Dermis microvascular lymphatic vessel endothelial cell (primary cell): ENCODE measurements at places on chromosomes 5 and 9. TPM values are rescaled to one million over a fixed set of nuclear protein-coding genes. Genes with fewer than 3 reads are reported as not detected.
A peak's percentile ranks its signal among the peaks of the same experiment; 100 is the strongest.

GRCh38 chr5:5983261-5983980 lies 394.9 kb downstream of the MED10 start:
- no peak for DNase-seq

DNA sequence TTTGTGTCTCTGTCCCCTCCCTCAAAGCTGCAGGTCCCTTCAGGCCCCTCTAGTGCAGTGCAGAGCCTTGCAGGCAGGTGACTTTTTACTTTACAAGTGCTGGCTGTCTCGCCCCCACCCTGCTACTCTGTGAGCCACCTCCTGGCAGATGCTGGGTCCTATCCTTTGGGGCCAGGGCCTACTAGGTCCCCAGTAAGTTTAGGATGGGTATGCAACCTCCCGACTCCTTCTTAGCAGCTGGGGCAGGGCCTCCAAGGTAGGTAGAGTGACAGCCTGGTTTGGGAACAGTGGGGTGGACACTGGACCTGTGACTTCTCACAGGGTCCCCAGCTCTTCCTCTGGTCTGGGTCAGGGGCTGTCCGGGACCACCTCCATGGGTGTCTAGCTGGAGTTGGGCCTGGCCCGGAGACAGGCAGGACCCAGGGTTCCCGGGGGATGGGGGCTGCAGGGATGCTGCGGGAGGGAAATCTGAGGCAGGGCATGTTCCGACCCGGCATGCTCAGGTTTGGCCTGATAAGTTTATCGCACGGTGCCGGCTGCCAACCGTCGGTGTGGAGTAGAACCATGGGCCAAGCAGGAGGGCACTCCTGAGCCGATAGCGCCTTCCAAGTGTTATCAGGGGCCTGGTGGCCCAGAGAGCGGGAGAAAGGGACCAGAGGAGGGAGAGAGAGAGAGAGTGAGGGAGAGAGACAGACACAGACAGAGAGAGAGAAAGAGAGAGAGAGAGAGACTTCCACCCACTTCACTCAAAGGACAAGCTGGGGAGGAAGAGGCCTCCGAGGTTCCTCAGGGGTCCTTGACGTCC lies 20.5 kb downstream of the GFI1B start:
- no peak for DNase-seq

DNA sequence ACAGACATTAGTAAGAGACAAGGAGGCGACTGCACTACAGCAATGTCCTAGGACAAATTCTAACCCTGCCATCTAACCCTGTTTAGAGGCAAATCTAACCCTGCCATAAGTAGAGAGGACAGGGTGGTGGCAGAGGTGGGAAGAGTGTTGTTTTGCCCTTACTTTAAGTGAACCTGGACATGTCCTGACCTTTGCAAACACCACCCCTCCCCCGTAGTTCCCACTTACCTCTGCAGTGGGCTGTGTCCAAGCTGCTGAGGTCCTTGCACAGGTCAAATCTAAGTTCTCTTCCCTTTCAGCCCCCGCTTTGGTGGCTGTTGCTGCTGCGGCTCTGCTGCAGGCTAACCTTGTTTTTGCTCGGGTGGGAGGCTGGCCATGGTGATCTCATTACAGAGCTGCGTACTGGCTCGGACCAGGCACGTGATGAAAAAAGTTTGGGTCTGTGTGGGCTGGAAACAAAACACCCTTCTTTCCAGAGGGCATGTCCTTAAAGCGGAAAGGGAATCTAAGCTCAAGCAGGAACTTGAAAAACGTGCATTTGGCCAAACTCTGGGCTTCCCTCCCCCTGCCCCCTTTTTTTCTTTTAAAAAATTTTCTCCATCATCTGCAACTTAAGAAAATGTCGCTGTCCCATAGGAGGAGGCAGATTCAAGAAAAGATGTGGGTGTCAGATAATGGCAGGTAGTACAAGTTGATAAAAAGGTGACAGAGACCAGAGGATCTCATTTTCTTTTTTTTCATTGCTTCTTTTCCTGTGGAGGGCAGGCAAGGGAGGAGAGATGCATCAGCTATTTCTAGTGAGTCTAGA lies at the start of gene FAXDC2:
FAXDC2 (minus strand) TSS at position 349 of the 808 bp plus-strand sequence. CDS start 12,425 bp downstream, outside the sequence.
- DNase-seq, result peak; percentile 80

GRCh38 chr5:111550282-111551020 lies 38.1 kb upstream of the STARD4 start:
- DNase-seq, result peak; percentile 32

DNA sequence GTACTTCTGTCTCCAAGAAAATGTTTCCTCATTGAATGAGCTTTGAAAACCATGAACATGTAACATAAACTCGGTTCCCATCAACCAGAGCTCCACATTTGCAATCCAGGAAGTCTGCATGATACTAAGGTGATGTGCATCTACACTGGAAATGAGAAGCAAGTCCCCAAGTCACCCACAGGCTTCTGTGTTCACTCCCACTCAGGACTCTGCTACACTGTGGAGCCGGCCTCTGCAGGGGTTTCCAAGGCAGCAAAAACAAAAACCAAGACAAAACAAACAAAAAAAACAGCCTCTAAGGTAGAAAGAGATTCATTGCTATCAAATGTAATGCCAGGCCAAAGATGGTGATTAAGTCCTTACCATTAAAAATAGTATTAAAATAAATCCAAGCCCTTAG lies 593.7 kb downstream of the IRX1 start:
- DNase-seq, result no peak

GRCh38 chr9:16543686-16544085 lies 326.8 kb downstream of the BNC2 start:
- DNase-seq, result peak; percentile 21

- peak; percentile 40 for DNase-seq
Measured at GRCh38 chr9:110623462-110624025, 44.0 kb upstream of the SVEP1 start.

DNA sequence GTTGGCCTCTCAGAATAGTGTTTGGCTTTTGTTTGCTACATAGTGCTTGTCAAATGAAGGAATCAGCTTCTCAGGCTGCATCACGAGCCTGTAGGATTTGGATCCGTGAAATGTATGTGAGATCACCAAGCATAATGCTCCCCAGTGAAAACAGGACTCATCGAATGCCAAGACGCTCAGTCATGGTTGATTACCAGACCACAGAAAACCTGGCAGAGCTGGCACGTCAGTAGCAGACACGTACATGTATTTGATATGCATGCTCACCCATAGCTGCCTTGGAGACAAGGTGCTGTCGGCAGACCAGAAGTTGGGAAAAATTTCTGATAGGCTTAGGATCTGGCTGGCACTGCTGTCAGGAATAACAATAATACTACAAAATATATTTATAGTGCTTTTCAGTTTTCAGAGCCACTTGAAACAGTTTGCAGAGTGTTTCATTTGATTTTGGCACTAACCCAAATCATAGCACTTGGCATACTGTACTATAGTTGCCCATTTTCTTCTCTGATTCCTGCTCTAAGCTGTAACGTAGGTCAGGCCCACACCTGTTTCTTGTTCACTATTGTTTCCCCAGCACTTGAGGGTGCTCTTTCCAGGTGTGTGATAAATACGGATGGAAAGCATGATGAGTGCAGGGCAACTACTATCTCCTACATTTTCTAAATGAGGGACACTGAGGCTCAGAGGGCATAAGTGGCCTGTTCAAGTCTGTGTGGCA lies 226.1 kb downstream of the NR3C1 start:
- DNase-seq, result no peak

DNA sequence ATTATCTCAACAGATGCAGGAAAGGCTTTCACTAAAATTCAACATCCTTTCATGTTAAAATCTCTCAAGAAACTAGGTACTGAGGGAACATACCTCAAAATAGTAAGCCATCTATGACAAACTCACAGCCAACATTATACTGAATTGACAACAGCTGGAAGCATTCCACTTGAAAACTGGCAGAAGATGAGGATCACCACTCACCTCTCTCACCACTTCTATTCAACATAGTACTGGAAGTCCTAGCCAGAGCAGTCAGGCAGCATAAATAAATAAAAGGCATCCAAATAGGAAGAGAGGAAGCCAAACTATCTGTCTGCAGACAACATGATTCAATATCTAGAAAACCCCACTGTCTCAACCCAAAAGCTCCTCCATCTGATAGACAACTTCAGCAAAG lies 203.6 kb upstream of the GRAMD2B start:
- no peak for DNase-seq

- no peak for DNase-seq
Measured at GRCh38 chr5:142561029-142561428, 124.9 kb downstream of the FGF1 start.

GRCh38 chr9:75612754-75613153 lies 277.7 kb upstream of the PCSK5 start:
- no peak for DNase-seq

DNA sequence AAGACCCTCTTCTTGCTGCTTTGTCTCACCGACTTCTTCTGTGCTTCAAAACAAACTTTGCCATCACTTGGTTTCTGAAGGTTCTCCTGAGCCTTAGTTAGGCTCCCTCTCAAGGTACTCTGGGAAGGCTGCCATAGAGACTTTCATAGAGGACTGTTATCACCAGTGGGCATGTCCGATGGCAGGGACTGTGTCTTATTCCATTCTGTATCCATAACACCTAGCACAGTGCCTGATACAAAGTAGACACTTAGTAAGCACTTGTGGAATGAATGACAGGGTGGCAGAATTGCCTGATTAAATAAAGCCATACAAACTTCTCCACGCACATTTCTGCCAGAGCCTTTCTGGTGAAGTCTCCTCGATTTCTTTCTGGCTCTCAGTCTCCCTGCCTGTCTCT lies 32.7 kb downstream of the AGXT2 start:
- no peak for DNase-seq

DNA sequence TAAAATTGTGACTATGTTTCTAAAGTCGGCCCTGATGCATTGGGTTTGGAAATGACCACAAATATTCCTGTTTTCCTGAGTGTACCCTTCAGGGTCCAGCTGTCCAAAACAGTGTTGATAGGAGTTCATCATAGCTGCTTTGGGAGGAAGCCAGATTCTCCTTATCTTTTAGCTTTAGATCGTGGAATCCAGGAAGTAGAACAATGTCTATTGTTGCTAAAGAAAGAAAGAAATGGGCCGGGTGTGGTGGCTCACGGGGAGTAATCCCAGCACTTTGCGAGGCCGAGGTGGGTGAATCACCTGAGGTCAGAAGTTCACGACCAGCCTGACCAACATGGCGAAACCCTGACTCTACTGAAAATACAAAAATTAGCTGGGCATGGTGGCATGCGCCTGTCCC lies 9.5 kb downstream of the CAVIN4 start:
- DNase-seq, result peak; percentile 94

- no peak for DNase-seq
Measured at GRCh38 chr9:3721096-3721495, 195.3 kb upstream of the RFX3 start.

GRCh38 chr5:58901271-58901670 lies 318.4 kb downstream of the RAB3C start:
- no peak for DNase-seq

Gene DOK3
- total RNA-seq, result 2.8 and 4.4 TPM in 2 replicates

Gene PCBD2
- 4.2 and 4.7 TPM in 2 replicates for total RNA-seq

Gene ADAMTS16
- under 0.01 TPM in 1 of 2 replicates, not detected in the other for total RNA-seq

Gene ACTBL2
- not detected in 2 replicates for total RNA-seq

Gene URM1
- 47.8 and 66.2 TPM in 2 replicates for total RNA-seq

Gene CPEB4
- 9.5 and 28.4 TPM in 2 replicates for total RNA-seq

Gene EDIL3
- under 0.01 TPM in 2 replicates for total RNA-seq

Gene IGIP
- 2.6 and 4.0 TPM in 2 replicates for total RNA-seq

Gene IPPK
- total RNA-seq, result 15.4 and 17.6 TPM in 2 replicates
